Cardiac fibroblast (primary cell): ENCODE measurements at places on chromosomes 5 and 9.
A peak's percentile ranks its signal among the peaks of the same experiment; 100 is the strongest.

- DNase-seq: no peak
Observed at GRCh38 chr9:26341545-26341944, 551.1 kb downstream of the CAAP1 start.

DNA sequence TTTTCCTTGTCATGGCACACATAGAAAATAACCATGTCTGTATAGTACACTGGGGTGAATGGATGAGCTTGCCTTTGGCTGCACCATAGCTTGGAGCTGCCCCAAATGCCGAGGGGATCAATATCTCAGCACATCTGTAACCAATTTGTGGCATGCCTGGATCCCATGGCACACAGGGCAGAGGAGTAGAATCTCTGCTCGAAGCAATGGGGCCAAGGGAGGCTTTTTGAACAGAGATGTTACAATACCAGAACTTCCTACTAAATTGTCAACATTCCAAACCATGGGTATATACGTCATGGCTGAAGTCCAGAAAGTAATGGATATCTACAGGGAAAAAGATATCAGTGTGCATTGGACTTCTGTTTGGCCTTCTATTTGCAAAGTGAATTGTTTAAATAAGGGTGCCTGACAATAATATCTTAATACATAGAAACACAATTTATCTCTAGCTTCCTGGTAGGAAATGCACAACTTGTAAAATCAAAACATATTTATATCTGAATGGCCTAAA lies 39.0 kb downstream of the ESM1 start:
- no peak for DNase-seq

DNA sequence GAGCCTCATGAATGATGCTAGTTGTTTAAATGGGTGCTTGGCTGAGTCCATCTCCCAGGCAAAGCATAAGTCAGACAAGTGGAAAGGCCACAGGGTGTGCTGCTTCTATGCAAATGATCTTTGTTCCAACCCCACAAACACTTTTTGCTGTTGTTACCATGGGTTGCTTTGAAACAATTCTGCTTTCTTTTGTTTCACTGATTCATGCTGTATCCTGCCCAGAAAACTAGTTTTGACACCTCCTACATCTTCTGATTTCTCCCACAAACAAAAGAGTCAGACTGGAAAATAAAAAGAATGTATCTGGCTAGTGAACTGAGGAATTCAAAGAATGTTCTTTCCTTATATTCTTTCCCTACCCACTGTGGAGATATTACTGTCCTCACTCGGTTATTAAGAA lies 298.6 kb downstream of the DIRAS2 start:
- peak; percentile 83 for DNase-seq

DNA sequence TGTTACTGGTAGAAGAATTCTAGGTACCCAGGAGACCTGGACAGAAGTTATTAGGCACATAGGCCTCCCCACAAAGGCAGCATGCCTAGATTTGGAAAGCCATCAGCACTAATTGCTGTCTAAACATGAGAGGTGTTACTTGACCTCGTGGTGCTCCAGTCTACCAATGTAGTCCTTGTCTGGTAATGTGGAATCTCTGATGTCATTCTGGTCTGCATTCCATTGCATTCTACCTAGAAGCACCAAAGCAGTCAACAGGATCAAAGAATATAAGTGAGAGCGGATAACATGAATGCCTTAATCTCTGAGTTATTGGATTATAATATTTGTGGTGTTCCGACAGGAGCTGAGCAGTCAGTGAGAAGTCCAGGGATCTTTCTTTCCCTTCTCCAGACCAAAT lies 175.2 kb downstream of the PSAT1 start:
- DNase-seq: no peak

- DNase-seq: no peak
Observed at GRCh38 chr5:173020154-173020581, 36.0 kb upstream of the CREBRF start.
